ENCODE measurements at places on chromosomes 3 and 15.

GRCh38 chr15:74170071-74170844 is 3.3 kb upstream of the ISLR start:
- DNase-seq: no peak

- DNase-seq: no peak
Observed at GRCh38 chr3:180000500-180000899, 36.2 kb downstream of the PEX5L start.

- no peak for DNase-seq
Observed at GRCh38 chr15:63381301-63382204, at the start of gene CA12. TSS of gene CA12 (minus strand) at chr15:63381846. CDS start at chr15:63381720, 126 bp downstream.

GRCh38 chr15:97876281-97876675 is 84.2 kb upstream of the ARRDC4 start:
- DNase-seq: peak; percentile 46

GRCh38 chr3:63857311-63857710 is 6.3 kb downstream of the THOC7 start:
- no peak for DNase-seq

DNA sequence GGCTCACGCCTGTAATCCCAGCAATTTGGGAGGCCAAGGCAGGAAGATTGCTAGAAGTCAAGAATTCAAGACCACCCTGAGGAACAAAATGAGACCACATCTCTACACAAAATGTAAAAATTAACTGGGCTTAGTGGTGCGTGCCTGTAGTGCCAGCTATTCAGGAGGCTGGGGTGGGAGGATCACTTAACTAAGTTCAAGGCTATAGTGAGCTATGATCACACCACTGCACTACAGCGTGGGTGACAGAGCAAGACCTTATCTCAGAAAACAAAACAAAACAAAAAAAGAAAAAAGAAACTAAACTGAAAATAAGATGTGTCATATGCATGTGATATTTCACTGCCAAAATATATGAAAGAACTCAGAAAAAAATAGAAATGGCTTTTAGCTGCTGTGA is 243.3 kb upstream of the CCDC54 start:
- no peak for DNase-seq

GRCh38 chr15:27479296-27480140 is 508.5 kb downstream of the GABRG3 start:
- DNase-seq: no peak

GRCh38 chr3:132354916-132355702 is 37.9 kb downstream of the ACP3 start:
- no peak for DNase-seq

GRCh38 chr15:100930306-100930848 is 11.2 kb downstream of the LRRK1 start:
- no peak for DNase-seq

- no peak for DNase-seq
Observed at GRCh38 chr15:33329457-33329856, 18.7 kb downstream of the RYR3 start.

DNA sequence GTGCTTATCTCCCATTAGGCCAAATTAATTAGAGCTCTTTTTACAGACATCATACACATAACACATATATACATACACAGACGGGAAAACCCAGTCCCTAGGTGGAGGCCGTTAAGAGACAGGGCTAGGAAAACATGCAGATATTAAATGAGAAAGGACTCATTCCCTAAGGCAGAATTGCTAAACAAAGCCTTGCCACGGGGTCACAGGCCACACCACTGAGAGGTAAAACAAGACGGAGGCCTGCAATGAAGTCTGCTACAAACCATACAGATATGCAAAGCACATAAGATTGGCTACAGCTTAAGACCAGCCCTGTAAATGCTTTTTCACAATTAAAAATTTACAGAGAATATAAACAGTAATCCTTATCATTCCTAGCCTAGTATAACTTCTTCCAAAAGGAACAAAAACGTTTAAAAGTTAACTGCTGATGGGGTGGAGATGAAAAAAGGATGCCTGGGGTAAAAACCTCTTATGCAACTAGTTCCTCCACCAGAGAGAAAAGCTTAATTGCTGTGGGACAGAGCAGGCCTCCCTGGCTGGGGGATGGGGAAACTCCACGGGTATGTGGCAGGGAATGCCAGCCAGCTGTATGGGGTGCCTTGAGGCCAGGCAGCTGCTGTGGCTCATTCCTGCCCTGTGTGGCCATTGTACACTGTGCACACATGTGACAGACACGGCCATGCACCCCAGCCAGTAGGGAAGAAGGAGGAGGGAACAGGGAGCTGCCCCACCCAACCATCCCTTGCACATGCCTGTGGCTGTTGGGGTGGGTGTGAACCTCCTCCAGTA is 481.4 kb upstream of the LMCD1 start:
- DNase-seq: no peak

- DNase-seq: no peak
Observed at GRCh38 chr3:10729439-10729838, 86.6 kb upstream of the SLC6A11 start.

Measured in Jurkat, Clone E6-1 (cell line).